Fibroblast of upper back skin (primary cell): ENCODE measurements at places on chromosomes 16 and 17.

- DNase-seq = peak; percentile 53
Measured at GRCh38 chr17:60231691-60232090, 81.9 kb downstream of the CA4 start.

DNA sequence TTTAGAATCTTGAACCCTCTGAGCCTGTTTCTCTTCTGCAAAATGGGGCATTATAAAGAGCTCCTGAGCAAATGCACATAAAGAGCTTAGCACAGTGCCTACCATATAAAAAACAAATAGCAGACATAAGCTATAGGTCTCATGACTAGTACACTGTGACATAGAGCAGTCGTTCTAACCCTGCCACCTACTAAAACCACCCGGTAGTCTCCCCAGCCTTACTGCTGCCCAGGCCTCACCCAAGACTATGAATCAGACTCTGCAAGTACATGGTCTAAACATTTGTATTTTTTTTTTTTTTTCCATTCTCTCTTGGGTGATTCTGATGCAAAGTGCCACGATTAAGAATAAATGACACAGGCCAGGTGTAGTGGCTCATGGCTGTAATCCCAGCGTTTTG, 33.9 kb downstream of the STX8 start:
- no peak for DNase-seq

DNA sequence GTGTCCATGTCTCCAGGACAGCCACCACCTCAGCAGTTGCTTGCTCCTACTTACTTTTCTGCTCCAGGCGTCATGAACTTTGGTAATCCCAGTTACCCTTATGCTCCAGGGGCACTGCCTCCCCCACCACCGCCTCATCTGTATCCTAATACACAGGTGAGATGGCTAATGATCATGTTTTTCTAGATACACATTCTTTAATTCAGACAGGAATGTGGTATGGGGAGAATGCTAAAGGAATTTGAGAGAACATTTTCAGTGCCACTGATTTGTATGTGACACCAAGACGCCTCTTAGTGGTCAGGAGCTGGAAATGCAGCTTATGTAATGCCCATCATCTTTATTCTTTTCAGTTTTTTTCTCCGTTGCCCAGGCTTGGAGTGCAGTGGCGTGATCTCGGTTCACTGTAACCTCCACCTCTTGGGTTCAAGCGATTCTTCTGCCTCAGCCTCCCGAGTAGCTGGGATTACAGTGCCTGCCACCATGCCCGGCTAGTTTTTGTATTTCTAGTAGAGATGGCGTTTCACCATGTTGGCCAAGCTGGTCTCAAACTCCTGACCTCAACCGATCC, 8.9 kb upstream of the RAPGEFL1 start:
- peak; percentile 77 for DNase-seq

DNA sequence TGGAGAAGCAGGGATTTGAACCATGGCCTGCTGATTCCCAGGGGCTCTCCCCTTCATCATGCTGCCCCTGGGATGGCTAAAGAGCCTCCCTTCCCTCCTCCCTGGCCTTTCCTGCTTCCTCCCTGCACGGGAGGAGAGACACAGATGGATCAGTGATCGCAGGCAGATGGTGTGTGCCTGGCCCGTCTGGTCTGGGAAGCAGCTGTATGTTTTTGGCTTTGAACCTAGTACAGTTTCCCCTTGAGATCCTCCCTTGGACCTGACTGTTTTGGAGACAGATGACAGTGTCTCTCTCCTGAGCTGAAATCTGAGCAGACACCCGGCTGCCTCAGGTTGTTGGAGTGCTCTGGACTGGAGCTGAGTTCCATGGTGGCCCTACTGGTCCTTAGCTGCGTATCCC, 29.0 kb upstream of the ATP2C2 start:
- DNase-seq = no peak

DNA sequence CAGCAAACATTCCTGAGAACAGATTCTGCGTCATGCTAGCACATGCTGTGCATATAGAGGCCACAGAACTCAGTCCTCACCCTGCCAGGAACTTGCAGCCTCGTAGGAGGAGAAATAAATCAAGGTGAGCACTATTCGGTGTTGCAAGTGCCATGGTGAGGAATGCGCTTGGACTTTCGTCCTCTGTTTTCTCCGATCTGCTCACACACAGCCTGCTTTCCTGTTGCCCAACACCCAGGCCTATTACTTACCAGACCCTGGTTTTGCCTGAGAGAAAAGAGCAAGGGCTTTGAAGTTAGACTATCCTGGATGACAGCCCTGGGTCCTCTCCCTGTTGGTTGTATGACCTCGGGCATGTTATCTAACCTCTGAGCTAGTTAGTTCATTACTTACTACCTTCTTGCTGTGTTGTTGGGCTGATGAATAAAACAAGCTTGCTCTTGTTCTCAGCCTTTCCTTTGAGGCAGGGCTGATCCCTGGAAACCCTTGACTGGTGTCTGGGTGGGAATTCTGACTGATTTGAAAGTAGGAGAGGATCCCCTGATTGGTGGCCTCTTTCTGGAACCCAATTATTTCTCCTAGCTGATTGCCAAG, 2.9 kb downstream of the ACSF2 start:
- DNase-seq = no peak

DNA sequence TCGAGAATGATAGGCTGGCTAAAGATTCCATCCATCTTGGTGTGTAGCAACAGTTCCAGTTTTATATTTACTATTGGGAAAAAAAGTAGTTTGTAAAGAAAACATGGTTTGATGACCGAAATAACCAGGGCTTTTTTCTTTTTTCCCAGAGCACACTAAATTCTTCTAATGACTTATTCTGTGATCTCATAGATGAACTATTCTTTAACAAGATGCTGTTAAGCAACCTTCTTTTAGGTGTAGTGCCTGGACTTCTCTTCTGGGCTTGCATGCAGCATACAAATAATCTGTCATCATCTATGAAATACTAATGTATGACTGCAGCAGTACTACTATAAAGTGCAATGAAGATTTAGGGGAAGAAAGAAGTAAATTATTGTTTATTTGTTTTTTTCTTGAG, 11.0 kb upstream of the CAPNS2 start:
- DNase-seq = peak; percentile 54

DNA sequence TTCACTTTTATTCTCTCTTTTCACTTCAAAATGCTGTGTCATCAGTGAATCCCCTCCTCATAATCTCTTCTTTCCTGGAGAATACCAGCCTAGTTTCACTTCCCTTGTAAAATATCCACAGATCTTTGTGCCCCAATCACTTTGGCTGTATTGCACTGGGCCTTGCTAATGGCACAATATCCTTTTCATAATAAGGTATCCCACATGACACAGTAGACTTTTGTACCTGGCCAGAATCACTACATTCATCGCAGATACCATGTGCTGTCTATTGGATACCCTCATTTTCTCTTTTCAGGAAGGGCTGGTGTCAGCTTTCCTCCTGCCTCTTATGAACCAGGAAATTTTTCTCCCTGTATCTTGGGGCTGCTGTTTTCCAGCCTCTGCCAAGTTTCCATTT, 25.7 kb upstream of the TOX3 start:
- no peak for DNase-seq

DNA sequence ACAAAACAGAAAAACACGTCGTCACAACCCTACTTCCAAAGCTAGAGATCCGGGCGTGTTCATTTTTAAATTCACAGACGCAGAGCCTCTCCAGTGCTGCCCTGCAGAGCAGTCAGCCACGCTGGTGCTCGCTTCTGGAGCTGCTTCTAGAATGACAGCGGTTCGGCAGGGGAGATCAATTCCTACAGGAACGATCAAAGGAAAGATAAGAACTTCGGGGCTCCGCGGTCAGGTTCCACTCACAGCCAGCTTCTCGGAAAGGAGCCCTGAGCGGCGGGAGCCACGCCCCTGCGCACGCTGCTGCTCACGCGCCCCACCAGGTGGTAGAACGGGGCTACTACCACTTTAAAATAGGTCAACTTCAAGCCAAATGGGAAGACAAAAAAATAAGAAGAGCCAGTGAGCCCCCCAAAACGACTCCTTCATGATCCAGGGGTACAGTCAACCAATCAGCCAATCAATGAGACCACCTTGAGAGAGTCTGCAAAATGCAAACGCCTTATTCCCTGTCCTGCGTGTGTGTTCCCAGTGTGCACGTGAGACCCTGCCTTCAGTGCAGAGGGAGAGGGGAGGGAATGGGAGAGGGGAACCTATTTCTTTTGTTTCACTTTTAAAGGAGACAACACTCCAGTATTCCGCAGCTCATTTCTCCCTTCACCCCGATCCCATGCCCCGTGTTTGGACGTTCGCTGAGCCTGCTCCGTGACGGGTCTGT, 209.7 kb downstream of the RBFOX3 start:
- DNase-seq = peak; percentile 42

DNA sequence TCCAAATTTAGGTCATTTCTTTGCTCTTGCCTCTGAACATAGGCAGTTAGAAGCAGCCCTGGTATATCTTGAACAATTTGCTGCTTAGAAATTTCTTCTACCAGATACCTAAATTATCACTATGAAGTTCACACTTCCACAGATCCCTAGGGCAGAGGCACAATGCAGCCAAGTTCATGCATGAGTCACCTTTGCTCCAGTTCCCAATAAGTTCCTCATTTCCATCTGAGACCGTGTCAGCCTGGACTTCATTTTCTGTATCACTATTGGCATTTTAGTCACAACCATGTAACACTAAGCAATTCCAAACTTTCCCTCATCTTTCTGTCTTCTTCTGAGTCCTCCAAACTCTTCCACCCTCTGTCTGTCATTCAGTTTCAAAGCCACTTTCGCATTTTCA, 45.0 kb downstream of the KCNJ16 start:
- DNase-seq = no peak

GRCh38 chr16:20884240-20884556, 16.0 kb downstream of the DCUN1D3 start:
- peak; percentile 81 for DNase-seq

DNA sequence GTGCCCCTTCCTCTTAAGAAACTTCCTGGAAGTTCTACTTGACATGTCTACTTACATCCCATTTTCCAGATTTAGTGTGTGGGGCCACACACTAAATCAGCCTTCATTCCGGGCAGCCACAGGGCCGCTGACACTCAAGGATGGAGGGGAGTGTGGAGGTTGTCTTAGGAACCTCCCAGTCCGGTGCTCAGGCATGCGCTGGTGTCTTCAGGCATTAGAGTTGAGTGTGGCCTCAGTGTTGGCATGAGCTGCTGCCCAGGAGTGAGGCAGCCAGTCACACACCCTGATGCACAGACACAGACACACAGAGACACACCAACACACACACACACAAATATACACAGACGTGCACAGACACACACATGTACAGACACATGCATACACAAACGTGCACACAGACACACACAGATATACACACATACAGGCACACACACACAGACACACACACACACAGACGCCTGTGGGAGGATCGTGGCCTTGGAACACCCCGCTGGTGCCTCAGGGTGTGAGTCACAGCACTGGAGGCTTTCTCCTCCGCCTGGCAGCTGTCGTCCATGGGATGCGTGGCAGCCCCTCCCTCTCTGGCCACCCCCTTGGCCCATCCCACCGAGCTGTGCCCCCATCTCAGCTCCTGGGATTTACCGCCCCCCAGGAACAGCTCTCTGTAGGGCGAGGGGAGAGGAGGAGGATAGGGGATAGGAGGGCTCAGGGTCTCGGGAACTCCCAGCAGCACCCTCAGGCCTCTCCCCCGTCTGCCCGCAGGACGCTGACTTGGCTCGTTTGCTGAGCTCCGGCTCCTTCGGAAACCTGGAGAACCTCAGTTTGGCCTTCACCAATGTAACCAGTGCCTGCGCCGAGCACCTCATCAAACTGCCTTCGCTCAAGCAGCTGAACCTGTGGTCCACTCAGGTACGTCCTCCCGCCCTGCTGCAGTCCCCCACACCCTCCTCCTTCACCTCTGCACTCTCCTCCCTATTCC, 75.6 kb upstream of the PLCG2 start:
- DNase-seq = peak; percentile 87

DNA sequence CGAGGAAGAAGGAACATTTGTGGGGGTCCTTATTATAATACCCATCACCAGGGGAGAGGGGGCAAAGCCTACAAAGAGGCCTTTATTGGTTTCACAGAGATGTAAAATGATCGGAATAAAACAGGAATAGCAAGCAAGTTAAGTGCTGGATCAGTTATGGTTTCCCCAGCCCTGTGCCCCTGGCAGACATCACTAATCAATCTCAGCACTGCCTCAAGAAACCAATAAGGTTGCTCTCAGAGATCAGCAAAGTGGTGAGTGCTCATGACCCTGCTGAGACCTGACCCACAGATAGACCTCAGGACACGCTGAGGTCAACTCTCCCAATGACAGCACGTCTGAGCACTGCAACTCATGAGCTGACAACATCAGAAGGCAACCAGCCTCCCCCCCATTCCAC, 66.3 kb downstream of the ZNF423 start:
- DNase-seq = peak; percentile 11

DNA sequence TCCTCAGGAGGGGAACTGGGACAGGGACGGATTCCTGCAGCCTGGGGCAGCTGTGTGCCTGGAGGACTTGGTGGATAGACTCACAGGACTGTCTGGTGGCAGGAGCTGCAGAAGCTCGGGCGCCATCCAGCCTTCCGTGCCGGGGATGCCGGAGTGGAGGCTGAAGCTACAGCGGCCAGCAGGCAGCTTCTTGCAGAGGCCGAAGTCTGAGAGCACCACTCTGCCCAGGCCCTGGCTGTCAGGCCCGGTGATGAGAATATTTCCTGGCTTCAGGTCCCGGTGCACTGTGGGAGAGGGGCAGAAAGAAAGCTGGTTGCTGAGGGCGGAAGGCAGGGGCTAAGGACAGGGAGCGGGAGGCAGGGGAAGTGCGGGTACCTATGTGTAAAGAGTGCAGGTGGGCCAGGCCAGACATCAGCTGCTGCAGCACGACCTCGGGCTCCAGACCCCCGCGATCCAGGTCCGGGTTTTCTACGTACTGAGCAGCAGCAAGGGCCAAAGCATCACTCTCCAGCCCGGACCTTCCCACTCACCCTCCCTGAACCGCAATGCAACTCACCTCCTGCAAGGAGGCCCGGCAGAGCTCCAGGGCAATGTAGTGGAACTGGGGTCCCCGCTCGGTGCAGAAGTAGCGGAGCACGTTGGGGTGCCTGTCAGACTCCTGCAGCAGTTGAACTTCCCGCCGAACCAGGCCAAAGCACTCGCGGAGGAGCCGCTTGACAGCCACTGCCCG, 16.1 kb downstream of the PLK1 start:
- DNase-seq = peak; percentile 29

GRCh38 chr16:12147681-12148080, 171.1 kb downstream of the SNX29 start:
- DNase-seq = no peak

GRCh38 chr16:85028685-85029407, 1.3 kb downstream of the KIAA0513 start:
- peak; percentile 29 for DNase-seq
